Putamen (tissue), 1 donor: ENCODE measurements at places on chromosomes 16 and 17.

- no peak for DNase-seq
Observed at GRCh38 chr17:1073241-1073962, 76.5 kb downstream of the TIMM22 start.

- no peak for DNase-seq
Observed at GRCh38 chr16:11405331-11406176, 60.3 kb downstream of the RMI2 start.

DNA sequence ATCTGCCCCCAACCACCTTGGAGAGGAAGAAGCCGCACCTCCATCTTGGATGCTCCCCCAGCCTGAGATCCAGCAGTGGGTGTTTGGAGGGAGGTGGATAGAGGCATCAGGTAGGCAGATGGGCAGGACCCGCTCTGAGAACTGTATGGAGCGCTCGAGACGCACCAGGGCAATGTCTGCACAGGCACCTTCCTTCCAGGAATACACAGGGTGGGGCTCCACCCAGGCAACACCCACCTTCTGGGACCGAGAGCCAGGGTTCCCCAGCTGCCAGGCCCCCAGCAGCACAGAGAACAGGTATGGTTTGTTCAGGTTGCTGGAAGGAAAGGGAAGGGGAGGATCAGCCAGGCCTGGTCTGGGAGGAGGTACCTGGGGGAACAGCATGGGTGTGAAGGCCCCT, 2.4 kb downstream of the PRSS22 start:
- no peak for DNase-seq

- DNase-seq: peak; percentile 84
Observed at GRCh38 chr16:10181196-10182162, 749 bp downstream of the GRIN2A start.

DNA sequence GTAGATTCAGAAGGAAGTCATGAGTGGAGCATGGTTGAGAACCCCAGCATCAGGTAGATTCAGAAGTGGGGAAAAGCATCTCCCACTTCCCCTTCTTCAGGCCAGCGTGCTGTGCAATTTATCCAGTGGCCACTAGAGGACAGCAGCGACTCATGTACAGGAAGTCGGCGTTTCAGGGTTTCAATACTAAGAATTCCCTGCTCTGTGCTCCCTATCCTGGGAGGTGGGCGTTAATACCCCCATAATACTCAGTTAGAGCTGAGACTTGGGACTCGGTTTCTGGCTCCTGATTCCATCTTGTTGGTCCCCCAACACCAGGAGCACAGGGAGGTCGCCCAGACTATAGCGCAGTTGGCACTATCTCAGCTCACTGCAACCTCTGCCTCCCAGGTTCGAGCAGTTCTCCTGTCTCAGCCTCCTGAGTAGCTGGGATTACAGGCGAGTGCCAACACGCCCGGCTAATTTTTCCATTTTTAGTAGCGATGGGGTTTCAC, 75.3 kb upstream of the AMZ2 start:
- DNase-seq: peak; percentile 48

DNA sequence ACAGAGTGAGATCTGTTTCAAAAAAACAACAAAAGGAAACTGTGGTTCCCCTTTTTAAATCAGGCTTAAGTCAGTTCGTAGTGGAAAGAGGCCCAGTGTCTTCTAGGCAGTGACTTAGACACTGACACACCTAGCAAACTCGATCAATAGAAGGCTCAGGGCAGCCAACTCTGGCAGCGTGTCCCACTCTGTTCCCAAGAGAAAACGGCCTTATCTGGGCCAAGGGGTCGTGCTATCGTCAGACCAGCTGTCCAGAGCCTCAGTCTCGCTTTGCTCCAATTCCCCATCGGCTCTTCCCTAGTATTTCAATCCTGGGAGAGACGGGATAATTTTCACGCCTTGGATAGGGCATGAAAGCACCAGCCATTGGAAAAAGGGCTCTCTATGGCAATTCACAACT, 72.9 kb downstream of the SLC5A11 start:
- no peak for DNase-seq

DNA sequence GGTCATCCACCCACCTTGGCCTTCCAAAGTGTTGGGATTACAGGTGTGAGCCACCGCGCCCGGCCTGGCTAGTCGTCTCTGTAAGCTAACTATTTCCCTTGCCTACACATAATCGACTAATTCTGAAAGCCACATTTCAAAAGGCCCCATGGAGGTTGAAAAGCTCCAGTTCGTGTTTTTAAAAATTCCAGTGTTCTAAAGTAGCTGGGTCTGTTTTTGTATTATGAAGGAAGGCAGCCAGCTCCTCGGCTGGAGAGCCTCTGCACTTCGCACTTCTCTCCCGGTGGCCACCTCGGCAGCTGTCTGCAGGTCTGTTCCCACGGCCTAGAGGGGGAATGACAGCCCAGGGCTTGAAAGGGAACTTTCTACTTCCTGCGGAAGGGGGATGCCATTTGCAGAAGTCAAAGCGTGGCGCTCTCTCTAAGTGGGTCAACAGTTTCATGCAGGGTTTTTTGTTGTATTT, 16.9 kb downstream of the HASPIN start:
- no peak for DNase-seq
